A549 treated with Hydrocortisone at 1 μM for 4 hours (cell line): ENCODE measurements at places on chromosomes 16 and 17. TPM values are rescaled to one million over a fixed set of nuclear protein-coding genes. Genes with fewer than 3 reads are reported as not detected.

Gene KRT40
- not detected in 5 replicates for total RNA-seq

Gene DHRS7C
- total RNA-seq, result not detected in 5 replicates

Gene WNK4
- 1.0 to 1.7 TPM (median 1.2 TPM) in 5 replicates for total RNA-seq

Gene PDILT
- total RNA-seq, result not detected in 5 replicates

Gene SSTR5
- 0.38 to 0.74 TPM (median 0.59 TPM) in 5 replicates for total RNA-seq

Gene STH
- not detected in 5 replicates for total RNA-seq

Gene ADAMTS18
- total RNA-seq, result 0.01 to 0.02 TPM (median 0.02 TPM) in 3 of 5 replicates, not detected in the others

Gene CMTM3
- 94.0 to 99.9 TPM (median 98.6 TPM) in 5 replicates for total RNA-seq

Gene OR3A3
- total RNA-seq, result not detected in 5 replicates

Gene PGAP3
- total RNA-seq, result 7.8 to 8.6 TPM (median 8.0 TPM) in 5 replicates

Gene NHERF2
- 49.8 to 63.3 TPM (median 62.7 TPM) in 5 replicates for total RNA-seq

Gene TPSD1
- total RNA-seq, result not detected in 5 replicates

Gene CIBAR2
- total RNA-seq, result 0.08 to 0.14 TPM in 2 of 5 replicates, not detected in the others

Gene DDX28
- total RNA-seq, result 18.4 to 21.0 TPM (median 20.7 TPM) in 5 replicates

Gene ESRP2
- total RNA-seq, result 0.08 to 0.22 TPM (median 0.09 TPM) in 5 replicates

Gene PRSS36
- 0.84 to 1.9 TPM (median 1.1 TPM) in 5 replicates for total RNA-seq

Gene FBXW10B
- 1.9 to 3.2 TPM (median 2.7 TPM) in 5 replicates for total RNA-seq

Gene PTX4
- not detected in 5 replicates for total RNA-seq

Gene ENPP7
- not detected in 5 replicates for total RNA-seq

Gene CLEC19A
- 0.06 to 0.13 TPM (median 0.07 TPM) in 5 replicates for total RNA-seq

Gene CES3
- 2.0 to 2.5 TPM (median 2.5 TPM) in 5 replicates for total RNA-seq

Gene HOXB13
- total RNA-seq, result 1.7 to 2.2 TPM (median 2.1 TPM) in 5 replicates

Gene PRM1
- total RNA-seq, result not detected in 5 replicates

Gene CLDN9
- total RNA-seq, result 0.33 to 0.55 TPM (median 0.47 TPM) in 5 replicates

Gene PIMREG
- 41.3 to 51.1 TPM (median 48.2 TPM) in 5 replicates for total RNA-seq

Gene KRT222
- total RNA-seq, result 0.31 to 0.58 TPM (median 0.43 TPM) in 4 of 5 replicates, not detected in the other

Gene CTRL
- 1.1 to 2.0 TPM (median 1.5 TPM) in 5 replicates for total RNA-seq

Gene CDH5
- 0.10 to 0.31 TPM (median 0.12 TPM) in 5 replicates for total RNA-seq

Gene PIRT
- not detected in 5 replicates for total RNA-seq

Gene SLC13A2
- total RNA-seq, result 0.08 to 0.18 TPM (median 0.12 TPM) in 5 replicates

Gene CCL5
- total RNA-seq, result 0.76 to 1.5 TPM (median 1.3 TPM) in 5 replicates

Gene KAT8
- 45.0 to 51.2 TPM (median 48.2 TPM) in 5 replicates for total RNA-seq

Gene SPN
- total RNA-seq, result 0.02 TPM in 1 of 5 replicates, not detected in the others

Gene ACE
- 1.6 to 3.1 TPM (median 2.4 TPM) in 5 replicates for total RNA-seq

Gene PERCC1
- not detected in 5 replicates for total RNA-seq

Gene KRT34
- 0.22 to 0.52 TPM (median 0.46 TPM) in 5 replicates for total RNA-seq

Gene MYH13
- total RNA-seq, result 0.01 to 0.02 TPM in 2 of 5 replicates, not detected in the others

Gene KCNH6
- total RNA-seq, result not detected in 5 replicates

Gene TMEM92
- total RNA-seq, result 14.9 to 23.2 TPM (median 16.1 TPM) in 5 replicates

Gene UNC119
- total RNA-seq, result 24.2 to 31.7 TPM (median 27.6 TPM) in 5 replicates

Gene SRR
- 7.0 to 11.8 TPM (median 8.1 TPM) in 5 replicates for total RNA-seq

Gene CUEDC1
- 51.0 to 59.6 TPM (median 57.2 TPM) in 5 replicates for total RNA-seq
